Osteocyte (in vitro differentiated cells): ENCODE measurements at places on chromosomes 2 and 18. TPM values are rescaled to one million over a fixed set of nuclear protein-coding genes. Genes with fewer than 3 reads are reported as not detected.
A peak's percentile ranks its signal among the peaks of the same experiment; 100 is the strongest.

DNA sequence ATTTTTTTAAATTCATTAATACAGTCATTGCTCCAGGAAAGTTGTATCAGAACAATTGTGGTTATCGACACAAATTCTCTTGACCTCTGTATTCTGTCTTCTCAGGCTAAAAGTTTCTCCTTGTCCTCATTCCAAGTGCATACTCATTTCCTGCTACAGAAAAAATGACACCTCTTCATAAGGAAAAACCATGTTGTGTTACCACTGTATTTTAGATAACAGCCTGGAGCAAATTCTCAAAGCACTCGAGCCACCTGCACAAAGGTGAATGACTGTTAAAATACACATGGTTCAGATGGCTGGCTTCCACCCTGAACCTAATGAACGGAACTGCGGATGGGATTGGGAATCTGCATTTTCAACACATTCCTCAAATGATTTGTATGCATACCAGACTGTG is 586.5 kb downstream of the EPHA4 start:
- H3K36me3 ChIP-seq, result no peaks in the 10 kb centered on the region
- H3K4me1 ChIP-seq, result peaks cover 2% of the 10 kb centered on the region
- no peak for DNase-seq
- no peak overlapping the region for H3K4me3 ChIP-seq

DNA sequence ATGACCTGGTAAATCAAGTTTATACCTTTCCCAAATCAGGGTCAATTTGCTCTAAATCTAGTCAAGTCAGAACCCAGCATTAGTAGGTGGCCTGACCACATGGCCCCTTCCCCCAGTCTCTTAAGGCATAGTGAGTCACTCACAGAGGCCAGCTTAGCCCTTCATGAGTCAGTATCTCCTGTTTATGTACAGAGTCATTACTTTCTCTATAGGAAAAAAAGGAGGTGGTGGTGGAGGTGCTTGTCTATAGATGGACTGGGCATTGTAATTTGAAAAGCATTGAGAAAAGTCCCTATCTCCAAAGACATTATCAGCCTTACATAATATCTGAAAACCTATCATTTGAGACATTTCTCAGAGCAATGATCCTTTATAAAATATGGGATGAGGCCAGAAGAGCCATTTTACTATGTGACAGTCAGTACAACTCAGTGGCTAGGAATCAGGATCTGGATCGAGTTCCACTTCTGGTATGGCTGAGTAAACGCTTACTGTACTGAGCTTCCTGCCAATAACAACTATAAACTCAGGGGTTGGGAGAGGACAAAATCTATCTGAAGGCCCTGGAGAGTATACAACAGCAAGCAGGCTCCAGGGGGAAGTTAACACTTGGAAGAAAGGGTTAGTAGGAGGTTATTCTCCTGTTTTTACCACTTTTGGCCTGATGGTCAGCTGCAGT is 22.5 kb upstream of the SIGLEC15 start:
- peaks cover 12% of the 10 kb centered on the region for H3K36me3 ChIP-seq
- H3K4me1 ChIP-seq, result peaks cover 34% of the 10 kb centered on the region
- no peak for DNase-seq

DNA sequence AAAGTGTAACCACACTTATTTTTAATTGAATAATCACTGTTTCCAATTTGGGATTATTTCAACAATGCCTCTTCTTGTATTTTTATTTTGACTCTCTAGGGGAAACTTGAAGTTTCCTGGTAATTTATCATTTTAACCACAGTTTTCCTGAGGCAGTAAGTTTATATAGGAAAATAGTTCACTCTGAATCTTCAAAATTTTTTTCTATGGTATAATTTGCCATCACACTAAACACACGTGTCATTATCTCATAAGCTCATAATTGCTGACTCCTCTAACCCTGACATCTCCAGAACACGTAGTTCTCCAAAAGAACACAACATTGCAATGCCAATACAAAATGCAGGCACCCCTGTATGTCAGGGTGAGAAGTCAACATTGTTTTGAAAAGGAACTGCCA is 102.2 kb upstream of the FZD7 start:
- H3K4me3 ChIP-seq, result peak overlapping the region; percentile 59
- H3K36me3 ChIP-seq, result no peaks in the 10 kb centered on the region
- peak overlapping the region; percentile 94 for H3K27ac ChIP-seq
- no peak for DNase-seq

- no peaks in the 10 kb centered on the region for H3K4me1 ChIP-seq
- H3K27ac ChIP-seq, result no peak overlapping the region
- H3K36me3 ChIP-seq, result no peaks in the 10 kb centered on the region
- peaks cover 10% of the 10 kb centered on the region for H3K27me3 ChIP-seq
- no peak for DNase-seq
Observed at GRCh38 chr18:63895190-63895589, 7.7 kb downstream of the SERPINB2 start.

- H3K27me3 ChIP-seq, result peaks cover 24% of the 10 kb centered on the region
- H3K4me1 ChIP-seq, result no peaks in the 10 kb centered on the region
- no peaks in the 10 kb centered on the region for H3K36me3 ChIP-seq
Observed at GRCh38 chr2:166485558-166486178, 8.4 kb downstream of the SCN7A start.

DNA sequence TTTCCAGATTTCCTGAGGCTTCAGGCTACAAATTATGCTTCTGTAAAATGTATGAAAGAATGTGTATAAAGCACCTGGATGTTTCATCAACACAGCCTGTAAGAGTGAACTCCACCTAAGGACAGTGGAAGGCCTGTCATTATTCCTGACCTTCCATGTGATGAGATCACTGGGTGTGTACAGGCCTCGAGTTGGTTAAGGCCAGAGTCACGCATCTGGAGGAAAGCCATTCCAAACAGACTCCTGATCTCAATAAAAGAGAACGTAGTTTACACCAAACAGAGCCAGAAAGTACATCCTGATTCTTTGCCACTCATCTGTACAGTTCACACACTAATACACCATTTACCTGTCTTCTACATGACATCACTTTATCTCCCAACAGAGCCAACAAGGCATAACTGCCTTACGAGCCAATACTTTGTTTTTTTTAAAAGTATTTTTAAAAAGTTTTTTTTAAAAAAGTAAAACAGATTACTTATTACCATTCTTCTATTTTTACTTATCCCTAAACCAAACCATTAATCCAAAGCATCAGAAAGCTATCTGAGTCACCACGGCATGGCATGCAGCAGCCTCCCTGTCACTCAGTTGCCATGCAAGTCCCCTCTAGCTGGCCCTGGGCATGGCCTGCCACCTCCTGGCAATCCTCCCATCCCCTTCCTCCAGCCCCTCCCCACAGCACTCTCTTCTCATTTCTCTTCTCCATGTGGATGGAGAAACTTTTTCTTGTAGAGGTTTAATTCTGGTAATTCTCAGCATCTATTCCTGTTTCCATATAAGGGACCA is 78.8 kb upstream of the TFCP2L1 start:
- no peaks in the 10 kb centered on the region for H3K27me3 ChIP-seq
- H3K4me3 ChIP-seq, result no peak overlapping the region
- peaks cover 5% of the 10 kb centered on the region for H3K4me1 ChIP-seq
- H3K27ac ChIP-seq, result no peak overlapping the region
- peaks cover 49% of the 10 kb centered on the region for H3K36me3 ChIP-seq

GRCh38 chr2:73084971-73085370 is 13.5 kb upstream of the SFXN5 start:
- H3K27me3 ChIP-seq, result no peaks in the 10 kb centered on the region
- DNase-seq, result no peak
- no peak overlapping the region for H3K27ac ChIP-seq
- no peak overlapping the region for H3K4me3 ChIP-seq
- H3K4me1 ChIP-seq, result peaks cover 13% of the 10 kb centered on the region

DNA sequence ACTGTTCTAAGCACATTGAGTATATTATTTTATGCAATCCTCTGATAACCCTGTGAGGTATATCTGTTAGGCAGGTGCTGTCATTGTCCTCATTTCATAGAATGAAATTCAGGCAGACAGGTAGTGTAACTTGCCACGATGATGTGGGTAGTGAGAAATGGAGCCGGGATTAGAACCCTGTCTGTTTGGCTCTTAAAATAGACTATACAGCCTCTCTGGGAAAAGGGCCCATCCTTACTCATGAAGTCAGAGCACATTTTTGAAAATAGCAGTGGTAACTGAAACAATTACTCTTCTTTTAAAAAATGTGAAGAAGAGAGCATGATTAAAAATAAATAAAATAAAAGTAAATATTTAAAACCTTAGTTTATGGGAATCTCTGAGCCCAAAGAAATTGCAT is 23.0 kb downstream of the FAM171B start:
- H3K4me3 ChIP-seq, result no peak overlapping the region
- DNase-seq, result no peak
- H3K27me3 ChIP-seq, result no peaks in the 10 kb centered on the region
- no peak overlapping the region for H3K27ac ChIP-seq
- no peaks in the 10 kb centered on the region for H3K36me3 ChIP-seq

GRCh38 chr2:7625392-7626138 is 708.4 kb downstream of the RNF144A start:
- H3K4me3 ChIP-seq, result no peak overlapping the region
- no peaks in the 10 kb centered on the region for H3K4me1 ChIP-seq
- no peaks in the 10 kb centered on the region for H3K36me3 ChIP-seq
- no peaks in the 10 kb centered on the region for H3K27me3 ChIP-seq

GRCh38 chr2:222248256-222248655 is 50.5 kb downstream of the PAX3 start:
- DNase-seq, result no peak
- H3K36me3 ChIP-seq, result no peaks in the 10 kb centered on the region
- no peaks in the 10 kb centered on the region for H3K4me1 ChIP-seq
- H3K4me3 ChIP-seq, result no peak overlapping the region

DNA sequence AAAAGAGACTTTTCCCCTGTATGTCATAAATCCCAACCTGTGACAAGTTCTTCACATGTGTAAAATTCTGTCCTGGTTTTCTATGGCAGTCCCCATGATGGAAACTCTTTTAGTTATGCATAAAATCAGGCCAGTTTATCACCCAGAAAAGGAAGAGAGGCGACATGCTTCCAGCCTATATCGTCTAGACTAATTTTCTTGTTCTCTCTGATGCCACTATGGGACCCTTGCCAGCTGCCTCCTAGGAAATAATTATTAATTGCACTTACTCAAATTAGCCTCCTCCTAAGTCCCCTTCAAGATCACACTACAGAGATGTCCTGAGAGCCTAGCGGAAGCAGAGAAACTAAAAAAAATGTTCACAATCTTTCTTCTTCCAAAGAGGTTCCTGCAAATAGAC is 722.4 kb downstream of the NRXN1 start:
- no peak overlapping the region for H3K27ac ChIP-seq
- H3K36me3 ChIP-seq, result no peaks in the 10 kb centered on the region
- no peaks in the 10 kb centered on the region for H3K27me3 ChIP-seq
- DNase-seq, result no peak
- no peak overlapping the region for H3K4me3 ChIP-seq

GRCh38 chr2:173204316-173204715 is 128.7 kb downstream of the MAP3K20 start:
- no peak overlapping the region for H3K4me3 ChIP-seq
- DNase-seq, result no peak
- H3K27me3 ChIP-seq, result no peaks in the 10 kb centered on the region
- peaks cover 12% of the 10 kb centered on the region for H3K36me3 ChIP-seq
- no peaks in the 10 kb centered on the region for H3K4me1 ChIP-seq

DNA sequence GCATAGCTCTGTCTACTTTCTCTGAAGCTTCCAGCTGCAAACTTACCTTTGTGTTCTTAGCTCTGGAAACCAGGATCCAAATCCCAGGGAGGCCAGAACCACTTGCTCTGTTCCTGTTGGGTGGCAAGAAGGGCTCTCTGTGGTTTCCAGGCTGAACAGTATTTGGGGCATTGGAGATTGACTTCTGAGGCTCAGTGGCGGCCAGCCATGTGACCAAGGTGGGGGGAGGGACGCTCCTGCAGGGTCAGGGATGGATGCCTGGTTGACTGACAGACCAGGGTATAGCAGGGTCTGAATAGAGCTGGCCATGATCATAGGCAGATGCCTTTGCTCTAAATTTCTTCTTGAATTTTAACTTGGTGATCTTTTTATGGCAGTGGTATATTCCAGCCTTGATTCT is 15.1 kb downstream of the SLC4A5 start:
- H3K27ac ChIP-seq, result no peak overlapping the region
- no peaks in the 10 kb centered on the region for H3K36me3 ChIP-seq
- peak; percentile 60 for DNase-seq

DNA sequence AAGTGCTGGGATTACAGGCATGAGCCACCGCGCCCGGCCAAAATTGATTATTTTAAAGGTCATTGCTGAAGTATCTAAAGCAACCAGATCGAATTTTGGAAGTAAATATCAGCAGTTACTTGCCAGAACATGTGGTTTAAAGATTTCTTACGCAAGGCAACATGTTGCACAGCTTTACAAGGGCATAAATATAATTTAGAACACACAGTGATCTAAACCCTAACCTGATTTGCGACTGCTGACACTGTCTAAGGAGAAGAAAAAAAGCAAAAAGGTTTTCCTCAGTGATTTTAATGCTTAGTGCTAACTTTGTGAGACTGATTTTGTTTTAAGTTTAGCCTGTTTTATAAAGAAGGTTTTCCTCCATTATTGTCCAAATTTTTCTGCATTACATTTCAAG is 569.9 kb upstream of the LINC00305 start:
- no peak for DNase-seq
- H3K27me3 ChIP-seq, result no peaks in the 10 kb centered on the region
- H3K4me3 ChIP-seq, result no peak overlapping the region
- no peaks in the 10 kb centered on the region for H3K4me1 ChIP-seq

DNA sequence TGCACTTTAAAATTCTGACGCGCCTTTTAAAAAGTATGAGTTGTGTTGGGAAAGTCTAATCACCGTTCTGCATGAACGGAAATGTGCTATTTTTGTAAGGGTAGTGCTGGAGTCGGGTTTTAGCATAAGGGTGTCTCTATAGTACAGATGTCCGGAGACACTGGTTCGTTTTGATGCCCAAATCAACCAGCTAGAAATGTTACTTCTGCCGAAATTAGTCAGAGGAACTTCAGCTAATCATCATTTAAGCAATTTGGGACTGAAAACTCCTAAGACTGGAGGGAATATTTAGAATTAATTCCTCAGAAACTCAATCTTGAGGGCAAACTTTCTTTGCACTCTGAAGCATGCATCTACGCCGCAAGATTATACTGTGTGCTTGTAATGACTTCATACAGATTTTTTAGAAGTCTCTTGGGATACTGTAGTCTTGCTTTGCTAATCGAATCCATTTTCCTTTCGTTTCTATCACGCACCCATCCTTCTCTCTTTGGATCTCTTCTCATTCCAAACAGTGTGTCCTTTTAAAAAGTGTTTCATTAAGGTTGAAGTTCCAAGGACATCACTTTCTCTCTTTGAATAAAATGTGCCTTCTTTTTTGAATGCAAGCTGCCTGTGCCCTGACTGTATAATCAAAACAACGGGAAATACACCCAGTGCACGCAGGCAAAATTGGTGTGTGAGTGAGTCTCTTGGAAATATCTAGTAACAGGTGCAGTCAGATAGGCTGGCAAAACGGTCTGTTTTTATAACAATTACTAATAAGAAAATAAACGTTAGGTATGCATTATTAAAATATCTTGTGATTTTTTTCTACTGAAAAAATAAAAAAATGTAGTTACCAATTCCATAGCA is 270.9 kb upstream of the TCF4 start:
- no peak for DNase-seq
- H3K36me3 ChIP-seq, result no peaks in the 10 kb centered on the region
- H3K4me3 ChIP-seq, result peak overlapping the region; percentile 62
- peaks cover 42% of the 10 kb centered on the region for H3K4me1 ChIP-seq
- H3K27ac ChIP-seq, result peak overlapping the region; percentile 57

The CELF4 gene
- total RNA-seq, result not detected in 2 replicates

The HRH4 gene
- total RNA-seq, result not detected in 2 replicates

The ELP2 gene
- total RNA-seq, result 89.9 and 93.4 TPM in 2 replicates

The PID1 gene
- not detected in 2 replicates for total RNA-seq
